ENCODE measurements at places on chromosomes 5 and 9. TPM values are rescaled to one million over a fixed set of nuclear protein-coding genes. Genes with fewer than 3 reads are reported as not detected.

The ELOVL7 gene
- polyA plus RNA-seq: 4.7 TPM

The PAPPA gene
- polyA plus RNA-seq: 1.3 TPM

The TRIM36 gene
- 2.2 TPM for polyA plus RNA-seq

The UNC13B gene
- polyA plus RNA-seq: 92.4 TPM

The GDF9 gene
- 1.2 TPM for polyA plus RNA-seq

The KCTD16 gene
- polyA plus RNA-seq: 0.18 TPM

The FBXW5 gene
- 42.7 TPM for polyA plus RNA-seq

The CD180 gene
- polyA plus RNA-seq: 0.66 TPM

The MCC gene
- polyA plus RNA-seq: 16.2 TPM

The SLC28A3 gene
- polyA plus RNA-seq: 0.23 TPM

DNA sequence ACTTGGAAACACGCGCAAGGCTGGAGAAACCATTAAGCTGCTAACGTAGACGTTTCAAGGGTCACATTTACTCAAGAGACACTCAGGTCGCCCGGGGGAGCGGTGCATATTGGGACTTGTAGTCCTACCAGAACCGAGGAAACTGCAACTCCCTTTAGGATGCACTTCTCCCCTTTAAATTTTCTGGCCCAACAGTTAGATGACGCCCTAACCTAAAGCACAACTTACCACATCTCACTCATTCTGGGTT is 384 bp upstream of the DMXL1 start:
- DNase-seq: no peak

DNA sequence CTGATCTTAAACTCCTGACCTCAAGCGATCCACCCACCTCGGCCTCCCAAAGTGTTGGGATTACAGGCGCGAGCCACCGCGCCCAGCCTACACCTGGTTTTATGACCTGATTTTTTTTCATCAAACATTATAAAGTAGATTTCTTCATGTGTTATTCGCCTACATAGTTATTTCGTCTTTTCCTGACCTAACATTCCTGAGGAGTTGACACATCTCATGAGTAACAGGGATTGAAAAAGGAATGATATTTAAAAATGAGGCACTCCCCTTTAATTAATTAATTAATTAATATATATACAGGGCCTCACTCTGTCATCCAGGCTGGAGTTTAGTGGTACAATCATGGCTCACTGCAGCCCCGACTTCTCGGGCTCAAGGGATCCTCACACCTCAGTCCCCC is 20.2 kb upstream of the MTMR12 start:
- DNase-seq: no peak

- no peak for DNase-seq
Measured at GRCh38 chr5:61578858-61579503, 246.9 kb downstream of the ZSWIM6 start.

- DNase-seq: no peak
Measured at GRCh38 chr5:7753181-7753580, 97.8 kb downstream of the CFAP90 start.

- DNase-seq: no peak
Measured at GRCh38 chr5:74316064-74316603, 324.4 kb downstream of the ENC1 start.

- DNase-seq: no peak
Measured at GRCh38 chr9:120386390-120387131, 193.4 kb downstream of the CDK5RAP2 start.

GRCh38 chr9:78821126-78821822 is 524.3 kb downstream of the PSAT1 start:
- DNase-seq: no peak

DNA sequence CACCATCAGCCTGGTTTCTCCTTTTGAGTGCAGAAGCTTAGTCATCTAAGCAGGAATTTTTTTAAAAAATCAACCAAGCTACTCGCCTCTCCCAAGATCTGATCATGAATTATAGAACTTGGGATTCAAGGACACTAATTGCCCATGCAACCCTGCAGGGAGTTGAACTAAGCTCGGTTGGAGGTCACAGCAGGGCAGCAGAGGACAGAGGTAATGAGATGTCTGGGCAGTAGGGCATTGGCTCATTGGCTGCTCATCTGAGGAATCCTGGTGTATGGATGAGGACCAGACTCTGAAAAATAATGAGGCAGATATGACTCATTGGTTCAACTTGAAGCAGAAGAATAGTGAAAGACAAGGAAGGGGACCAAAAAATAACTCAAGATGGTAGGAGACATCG is 111.8 kb upstream of the TLE1 start:
- DNase-seq: no peak

- no peak for DNase-seq
Measured at GRCh38 chr5:88660264-88660946, 222.6 kb downstream of the MEF2C start.

DNA sequence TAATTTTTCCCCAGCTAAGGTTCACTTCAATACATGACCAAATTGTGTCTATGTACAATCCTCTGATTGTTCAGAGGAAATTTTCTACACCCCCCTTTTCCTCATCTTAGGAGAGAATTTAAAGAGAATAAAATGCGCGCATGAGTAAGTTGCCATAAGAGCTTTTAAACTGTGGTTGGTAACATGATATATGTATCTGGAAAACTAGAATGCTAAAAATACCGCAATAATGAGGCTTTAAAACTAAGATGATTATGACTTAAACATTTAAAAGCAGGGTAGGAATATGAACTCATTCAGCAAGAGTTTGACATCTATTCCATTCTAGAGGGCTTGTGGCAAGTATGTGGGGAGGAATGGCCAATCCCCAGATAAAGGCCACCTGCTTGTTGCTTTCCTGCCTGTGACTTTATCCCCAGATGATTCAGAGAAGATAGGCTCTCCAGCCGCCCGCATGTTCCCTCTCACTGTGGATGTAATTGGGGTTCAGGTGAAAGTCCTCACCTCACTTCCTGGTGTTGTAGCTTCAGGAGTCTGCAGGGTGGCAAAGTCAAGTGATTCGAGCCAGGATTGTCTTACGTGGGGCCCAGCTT is 26.5 kb upstream of the BASP1 start:
- DNase-seq: no peak

DNA sequence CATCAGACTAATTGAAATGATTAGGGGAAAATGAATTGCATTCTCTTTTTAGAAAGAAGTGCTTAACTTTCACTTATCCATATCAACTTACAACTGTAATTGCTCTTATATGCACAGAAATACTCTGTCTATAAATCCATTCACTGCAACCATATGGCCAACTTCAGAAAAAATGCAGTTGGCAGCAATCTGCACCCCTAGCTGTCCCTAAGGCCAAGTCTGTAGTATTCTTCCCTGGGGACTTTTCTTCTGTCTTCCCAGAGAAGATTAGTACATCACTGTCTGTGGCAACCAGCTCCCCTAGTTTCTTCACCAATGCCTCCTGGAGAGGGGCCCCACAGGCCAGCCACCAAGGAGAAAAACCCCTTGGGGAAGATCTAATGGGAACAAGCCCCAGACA is 45.4 kb downstream of the ABCA1 start:
- no peak for DNase-seq

DNA sequence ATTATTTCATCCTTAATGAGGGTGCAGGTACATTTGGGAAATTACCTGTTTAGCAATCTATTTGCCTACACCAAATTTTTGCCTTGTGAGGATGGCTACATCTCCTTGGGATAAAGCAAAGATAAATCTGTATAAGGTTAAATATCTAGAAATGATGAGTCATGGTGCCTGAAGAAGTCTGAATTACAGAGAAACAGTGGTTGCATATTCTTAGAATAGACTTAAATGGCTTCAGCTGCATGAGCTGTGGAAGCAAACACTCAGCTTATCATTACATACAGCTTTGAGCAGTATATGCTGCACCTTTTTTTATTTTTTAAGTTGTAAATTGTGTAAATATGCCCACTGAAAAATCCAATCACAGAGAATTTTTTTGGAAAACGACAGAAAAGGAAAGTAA is 153.5 kb downstream of the RAPGEF6 start:
- DNase-seq: no peak

DNA sequence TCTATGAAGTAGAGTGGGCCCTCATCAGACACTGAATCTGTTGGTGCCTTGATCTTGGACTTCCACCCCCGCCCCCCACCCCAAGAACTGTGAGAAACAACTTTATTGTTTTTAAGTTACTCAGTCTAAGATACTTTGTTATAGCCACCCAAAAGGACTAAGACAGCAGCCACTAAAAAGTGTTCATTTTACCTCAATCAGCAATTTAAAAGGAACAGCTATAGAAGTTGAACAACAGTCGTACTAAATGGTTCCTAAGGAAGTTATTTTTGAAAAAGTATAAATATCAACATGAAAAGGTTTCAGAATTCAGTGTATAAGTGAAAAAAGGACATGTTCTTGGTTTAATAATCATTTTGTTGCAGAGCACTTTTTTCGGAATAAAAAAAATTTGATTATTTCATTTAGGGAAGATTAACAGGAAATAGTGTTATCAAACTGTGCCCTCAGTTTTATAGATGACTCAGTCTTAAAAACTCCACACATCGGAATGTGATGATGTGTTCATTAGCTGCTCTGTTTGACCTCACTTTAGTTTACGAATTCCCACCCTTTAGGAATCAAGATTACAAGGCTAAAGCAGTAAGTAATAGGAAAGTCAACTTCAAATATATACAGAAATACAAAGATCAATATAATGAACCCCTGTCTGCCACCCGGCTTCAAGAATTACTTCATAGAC is 71.2 kb downstream of the MTAP start:
- no peak for DNase-seq

GRCh38 chr9:135062254-135062653 is 25.2 kb upstream of the OLFM1 start:
- DNase-seq: no peak

DNA sequence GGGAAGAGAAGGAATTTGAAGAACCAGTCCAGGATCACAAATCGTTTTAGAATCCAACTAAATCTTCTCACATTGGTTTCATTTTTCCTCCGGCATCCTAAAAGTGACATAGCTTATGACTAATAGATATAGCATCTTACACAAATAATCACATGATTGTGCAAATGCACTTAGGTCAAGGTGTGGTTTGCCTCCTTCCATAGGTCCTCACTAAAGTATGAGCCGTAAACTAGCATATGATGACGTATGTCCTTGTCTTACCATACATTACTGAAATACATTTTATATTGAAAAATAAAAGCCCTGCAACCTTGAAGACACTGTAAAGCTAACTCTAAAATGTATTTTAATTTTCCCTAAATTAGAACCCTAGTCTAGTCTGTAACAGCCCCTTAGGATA is 362.7 kb upstream of the ADAMTS16 start:
- no peak for DNase-seq

DNA sequence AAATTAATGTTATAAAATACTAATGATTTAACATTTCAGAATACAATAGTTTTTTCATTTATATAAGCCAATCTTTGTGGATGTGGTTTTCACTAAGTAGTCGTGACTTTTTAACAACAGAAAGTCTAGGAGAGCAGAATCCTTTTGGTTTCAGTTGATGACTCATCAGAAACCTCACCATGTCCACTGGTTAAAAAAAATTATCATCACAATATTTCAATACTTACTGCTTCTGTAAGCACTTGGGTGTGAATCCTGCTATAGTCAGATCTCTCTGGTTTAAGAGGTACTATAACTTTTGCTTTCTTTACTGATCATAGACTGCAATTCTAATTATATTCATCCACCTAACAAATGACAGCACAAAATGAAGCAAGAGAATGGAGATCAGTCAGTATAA is 77.2 kb downstream of the MRPS30 start:
- no peak for DNase-seq

GRCh38 chr9:136282272-136282861 is 21.5 kb downstream of the CCDC187 start:
- no peak for DNase-seq

DNA sequence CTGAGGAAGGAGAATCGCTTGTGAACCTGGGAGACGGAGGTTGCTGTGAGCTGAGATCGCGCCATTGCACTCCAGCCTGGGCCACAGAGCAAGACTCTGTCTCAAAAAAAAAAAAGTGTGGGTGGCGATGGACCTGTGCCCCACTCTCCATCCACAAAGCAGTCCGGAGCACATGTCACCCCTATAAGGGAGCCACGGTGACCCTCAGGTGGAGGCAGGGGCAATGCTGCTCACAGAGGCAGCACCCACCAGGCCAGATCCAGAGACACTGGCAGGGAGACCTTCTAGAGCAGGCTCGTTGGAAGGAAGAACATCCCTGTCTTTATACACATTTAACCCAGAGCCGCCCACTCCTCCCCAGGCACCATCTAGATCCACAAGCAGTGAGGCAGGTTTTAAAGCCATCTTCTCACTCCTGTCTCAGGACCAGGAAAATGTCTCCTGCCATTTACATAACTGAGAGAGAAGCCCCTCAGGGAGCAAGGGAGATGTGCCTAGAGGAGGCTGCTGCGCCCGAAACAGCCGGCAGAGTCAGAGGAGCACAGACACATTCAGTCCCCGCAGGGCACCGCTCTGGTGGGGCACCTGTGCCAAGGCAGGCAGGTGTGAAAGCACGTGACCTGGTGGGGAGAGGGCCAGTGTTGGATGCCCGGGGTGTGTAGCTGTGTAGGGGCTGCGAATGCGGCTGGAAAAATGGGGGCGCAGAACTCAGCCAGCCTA is 31.6 kb upstream of the ADAMTS2 start:
- DNase-seq: no peak
